ENCODE measurements at places on chromosomes 6 and 20. TPM values are rescaled to one million over a fixed set of nuclear protein-coding genes. Genes with fewer than 3 reads are reported as not detected.

RGS17 gene
- total RNA-seq: 2.0 TPM

SLX4IP gene
- total RNA-seq: 2.7 TPM

ISM1 gene
- total RNA-seq: 0.82 TPM

PMEPA1 gene
- total RNA-seq: 1.7 TPM

PROKR2 gene
- total RNA-seq: not detected

FOXS1 gene
- 1.1 TPM for total RNA-seq

ZNF184 gene
- total RNA-seq: 3.2 TPM

ZNF311 gene
- 1.8 TPM for total RNA-seq

ZNF391 gene
- total RNA-seq: 10.0 TPM

ZNF831 gene
- total RNA-seq: not detected

TTK gene
- total RNA-seq: 0.70 TPM

APOM gene
- 0.51 TPM for total RNA-seq

TFAP2D gene
- total RNA-seq: not detected

ETV7 gene
- total RNA-seq: not detected

NFS1 gene
- 19.1 TPM for total RNA-seq

C20orf204 gene
- total RNA-seq: 0.12 TPM

ARFRP1 gene
- 25.8 TPM for total RNA-seq

HTR1B gene
- 0.12 TPM for total RNA-seq

SPTLC3 gene
- 5.0 TPM for total RNA-seq

DEFB114 gene
- not detected for total RNA-seq

TNFRSF21 gene
- total RNA-seq: 40.1 TPM

DZANK1 gene
- total RNA-seq: 0.35 TPM

BPI gene
- 0.12 TPM for total RNA-seq

BMP7 gene
- not detected for total RNA-seq

RWDD2A gene
- 3.2 TPM for total RNA-seq

FAM162B gene
- 1.2 TPM for total RNA-seq

HCRTR2 gene
- not detected for total RNA-seq

BIRC7 gene
- total RNA-seq: not detected

OR2B6 gene
- total RNA-seq: not detected

FRMD1 gene
- total RNA-seq: not detected

NOL7 gene
- 78.1 TPM for total RNA-seq

EYA2 gene
- total RNA-seq: 0.94 TPM

FAM217A gene
- not detected for total RNA-seq

PTCRA gene
- not detected for total RNA-seq

TNNC2 gene
- total RNA-seq: 1.1 TPM

VGLL2 gene
- total RNA-seq: not detected

TP53TG5 gene
- total RNA-seq: not detected

AKAP12 gene
- total RNA-seq: 103 TPM

SLC52A3 gene
- total RNA-seq: not detected

TXLNB gene
- 0.51 TPM for total RNA-seq

LTB gene
- total RNA-seq: 0.17 TPM

NKX2-2 gene
- total RNA-seq: not detected

PAK1IP1 gene
- total RNA-seq: 9.8 TPM

FAM83C gene
- not detected for total RNA-seq

HINT3 gene
- 8.4 TPM for total RNA-seq

RFX6 gene
- total RNA-seq: not detected

LINC00237 gene
- not detected for total RNA-seq

Measured in pericardium fibroblast (primary cell).